Stimulated activated CD8-positive, alpha-beta memory T cell treated with anti-CD3 and anti-CD28 coated beads, Interleukin-2, amount 100 ng/mL, for 48 hours (primary cell): ENCODE measurements at places on chromosomes 3 and 15.

GRCh38 chr15:78636378-78636859 lies 4.6 kb downstream of the CHRNB4 start:
- no peak for DNase-seq

DNA sequence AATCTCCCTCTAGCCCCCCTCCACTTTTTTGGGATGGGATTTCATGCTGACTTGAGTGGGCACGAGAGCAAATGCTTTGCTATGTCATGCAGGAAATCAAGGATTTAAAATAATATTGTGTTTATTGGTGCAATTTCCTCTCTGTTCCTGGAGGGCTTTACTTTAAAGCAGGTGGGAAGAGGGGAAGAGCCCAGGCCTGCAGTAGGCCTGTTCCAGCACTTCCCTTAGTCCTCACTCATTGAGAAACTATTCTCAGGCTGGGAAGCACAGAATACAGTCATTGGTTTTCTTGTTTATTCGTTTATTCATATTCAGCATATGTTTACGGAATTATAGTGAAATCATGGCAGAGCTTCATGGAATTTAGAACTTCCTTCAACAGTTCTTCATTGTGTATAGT lies 41.7 kb upstream of the SPSB4 start:
- DNase-seq, result no peak

DNA sequence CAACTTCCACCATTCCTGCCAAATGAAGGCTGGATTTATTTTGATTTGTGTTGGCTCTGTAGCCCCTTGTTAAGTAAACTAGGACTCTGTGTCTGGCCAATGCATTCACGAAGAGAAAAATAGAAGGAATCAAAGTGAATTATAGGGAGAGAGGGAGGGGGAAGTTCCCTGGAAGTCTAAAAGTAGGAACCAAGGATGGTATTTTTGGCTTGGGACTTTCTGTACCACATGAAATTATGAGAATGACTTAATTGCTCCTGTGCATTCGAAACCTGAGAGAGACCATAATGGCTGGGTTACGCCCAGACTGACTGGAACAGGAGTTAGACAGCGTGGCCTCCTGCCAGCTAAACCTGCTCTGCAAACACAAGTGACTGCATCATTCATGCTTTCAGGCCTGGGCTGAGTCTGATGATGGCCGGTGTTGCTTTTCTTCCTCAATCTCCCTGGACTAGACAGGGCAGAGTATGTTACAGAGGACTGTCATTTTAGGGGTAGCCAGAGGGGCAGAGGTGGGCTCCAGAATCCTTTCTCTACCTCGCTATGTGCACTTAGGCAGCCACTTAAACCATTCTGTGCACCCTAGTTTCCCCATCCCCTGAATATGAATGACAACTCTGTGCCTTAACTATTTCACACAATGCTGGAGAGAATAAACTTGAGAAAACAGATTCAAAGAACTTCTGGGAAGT lies 58.9 kb downstream of the MYO1E start:
- no peak for DNase-seq

GRCh38 chr3:176961916-176962315 lies 235.4 kb downstream of the TBL1XR1 start:
- DNase-seq, result no peak

DNA sequence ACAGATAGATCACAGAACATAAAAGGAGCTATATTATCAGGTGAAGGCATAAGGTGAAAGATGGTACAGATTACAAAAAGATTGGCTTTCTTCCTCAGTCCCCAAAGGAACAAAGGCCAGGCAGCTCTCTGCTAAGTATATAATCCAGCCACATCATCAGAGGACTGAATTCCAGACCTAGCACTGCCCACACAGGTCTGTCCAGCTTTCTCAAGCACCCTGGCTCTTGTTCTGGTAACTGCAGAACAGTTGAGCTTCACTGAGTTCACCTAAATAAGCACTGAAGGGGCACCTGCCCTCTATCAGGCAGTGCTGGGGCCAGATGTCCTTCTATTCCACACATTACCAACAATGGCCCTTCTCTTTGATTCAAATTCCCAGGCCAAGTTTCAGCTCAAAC lies 6.3 kb downstream of the DUOXA1 start:
- DNase-seq, result no peak

DNA sequence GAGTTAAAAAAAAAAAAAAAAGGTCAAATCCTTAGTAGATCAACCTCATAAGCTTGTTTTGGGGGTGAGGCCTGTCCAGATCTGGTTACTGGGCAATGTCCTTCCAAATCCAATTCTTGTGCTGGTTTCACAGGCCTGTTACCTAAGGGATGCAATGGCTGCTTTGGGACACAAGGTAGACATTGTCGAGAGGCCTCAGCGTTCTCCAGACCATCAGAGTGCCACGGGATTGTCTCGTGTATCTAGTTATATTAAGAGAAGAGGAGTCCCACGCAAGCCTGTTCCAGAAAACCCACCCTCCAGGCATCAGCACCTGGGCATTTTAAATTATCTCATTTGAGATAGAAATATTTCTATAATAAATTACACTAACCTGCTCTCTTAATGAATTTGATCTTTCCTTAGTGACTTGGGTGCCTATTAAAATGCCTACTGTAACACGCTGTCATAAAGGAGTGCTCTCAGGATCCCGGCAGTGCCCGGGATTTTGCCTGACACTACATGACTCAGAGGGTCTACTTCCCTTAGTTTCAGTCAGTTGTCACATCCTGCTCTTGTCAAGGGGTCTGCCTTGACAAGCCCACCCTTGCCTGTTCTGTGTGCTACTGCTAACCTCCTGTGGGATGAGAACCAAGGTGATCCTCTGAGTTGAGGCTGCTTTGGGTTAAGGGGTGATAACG lies 116.0 kb downstream of the LIPC start:
- no peak for DNase-seq

DNA sequence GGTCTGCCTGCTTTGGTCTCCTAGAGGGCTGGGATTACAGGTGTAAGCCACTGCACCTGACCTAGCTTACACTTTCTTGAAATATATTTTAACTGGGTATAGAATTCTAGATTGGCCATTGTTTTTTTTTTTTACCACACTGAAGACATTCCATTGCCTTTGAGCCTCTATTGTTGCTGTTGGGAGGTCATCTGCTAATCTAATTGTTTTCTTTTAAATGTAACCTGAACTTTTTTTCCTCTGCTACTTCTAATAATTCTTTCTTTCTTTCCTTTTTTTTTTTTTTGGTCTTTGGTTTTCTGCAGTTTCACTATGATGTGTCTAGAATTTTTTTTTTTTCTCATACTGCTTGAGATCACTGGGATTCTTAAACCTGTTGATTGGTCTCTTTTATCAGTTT lies 28.1 kb downstream of the ERICH6 start:
- no peak for DNase-seq

DNA sequence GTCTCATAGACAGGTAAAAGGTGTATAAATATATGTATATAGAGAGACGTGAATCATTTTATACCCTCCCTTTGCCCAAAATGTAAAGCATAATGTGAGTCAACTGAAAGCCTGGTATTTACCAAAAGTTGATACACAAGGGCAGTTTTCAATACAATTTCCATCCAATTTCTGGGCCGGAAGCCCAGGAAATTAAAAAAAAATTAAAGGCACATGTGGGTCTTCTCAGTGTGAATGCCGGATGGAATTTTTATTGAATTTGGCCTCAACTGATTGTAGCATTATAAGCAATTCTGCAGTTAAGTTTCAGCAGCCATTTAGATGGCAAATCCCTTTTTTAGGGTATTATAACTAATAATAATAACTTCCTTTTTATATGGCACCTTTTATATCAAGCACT lies 3.3 kb upstream of the CNTN3 start:
- DNase-seq, result no peak

DNA sequence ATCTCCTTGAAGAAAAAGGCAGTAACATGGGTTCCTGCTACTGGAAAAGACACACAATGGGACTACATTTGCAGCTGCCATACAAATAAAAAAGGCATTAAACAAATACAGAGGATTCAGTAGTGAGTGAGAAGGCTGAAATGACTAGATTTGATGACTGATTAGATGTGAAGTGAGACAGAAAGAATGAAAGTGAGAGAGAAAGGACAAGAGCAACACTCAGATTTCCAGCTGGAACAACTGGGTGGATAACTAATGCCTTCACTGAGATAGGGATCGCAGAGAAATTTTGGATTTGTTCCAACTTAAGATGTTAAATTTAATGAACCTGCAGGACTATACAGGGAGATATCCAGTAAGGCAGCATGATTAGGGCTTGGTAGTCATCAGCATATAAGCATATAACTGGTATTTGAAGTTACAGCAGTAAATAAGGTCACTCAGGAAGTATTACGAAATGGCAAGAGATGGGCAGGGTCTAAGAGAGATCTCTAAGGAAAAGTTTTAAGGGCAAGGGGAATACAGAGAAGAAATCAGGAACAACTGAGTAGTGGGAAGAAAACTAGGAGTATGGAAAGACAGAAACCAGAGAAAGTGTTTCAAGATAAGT lies 8.2 kb downstream of the OSBPL11 start:
- no peak for DNase-seq

DNA sequence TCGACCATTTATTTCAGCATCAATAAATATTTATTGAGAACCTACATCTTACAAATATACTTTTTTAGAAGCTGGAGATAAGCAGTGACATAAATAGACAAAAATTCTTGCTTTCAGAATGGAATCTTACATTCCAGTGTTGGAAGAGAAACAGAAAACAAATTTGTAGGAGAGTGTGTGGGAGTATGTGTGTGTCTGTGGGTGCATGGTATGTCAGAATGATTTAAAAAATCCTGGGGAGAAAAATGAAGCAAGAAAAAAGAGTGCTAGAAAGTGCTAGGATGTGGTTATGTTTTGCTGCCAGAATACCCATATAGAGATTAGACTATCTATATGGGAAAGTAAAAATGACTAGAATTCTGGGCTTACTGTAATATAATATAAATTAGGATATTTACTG lies 561.7 kb upstream of the SGO1 start:
- DNase-seq, result no peak

GRCh38 chr3:54033761-54034160 lies 88.6 kb upstream of the CACNA2D3 start:
- no peak for DNase-seq

- no peak for DNase-seq
Observed at GRCh38 chr3:46930945-46931403, 45.6 kb downstream of the CCDC12 start.

GRCh38 chr15:70109978-70110377 lies 12.3 kb upstream of the TLE3 start:
- no peak for DNase-seq

DNA sequence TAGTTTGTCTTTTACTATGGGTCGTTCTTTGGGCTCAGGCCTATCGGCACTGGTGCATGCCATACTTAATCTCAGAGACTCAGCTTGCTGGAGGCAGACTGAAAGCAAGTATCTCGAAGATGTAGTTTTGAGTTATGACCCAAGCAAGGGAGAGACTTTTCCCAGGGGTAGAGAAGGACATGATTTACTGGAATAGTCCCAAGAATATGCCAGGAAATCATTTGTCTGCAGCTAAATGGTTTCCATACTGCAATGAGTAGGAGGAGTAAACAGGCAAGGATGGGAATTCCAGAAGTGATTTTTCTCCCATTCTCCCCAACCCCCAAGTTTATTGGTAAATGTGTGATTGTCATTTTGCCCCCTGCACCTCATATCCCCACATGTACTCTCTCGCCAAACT lies 35.4 kb upstream of the LACTB start:
- no peak for DNase-seq

GRCh38 chr3:171088964-171089754 lies 62.6 kb upstream of the SLC2A2 start:
- no peak for DNase-seq

GRCh38 chr3:129379582-129380358 lies 48.7 kb downstream of the EFCAB12 start:
- DNase-seq, result no peak

GRCh38 chr3:55966566-55966965 lies 479.5 kb upstream of the WNT5A start:
- no peak for DNase-seq

DNA sequence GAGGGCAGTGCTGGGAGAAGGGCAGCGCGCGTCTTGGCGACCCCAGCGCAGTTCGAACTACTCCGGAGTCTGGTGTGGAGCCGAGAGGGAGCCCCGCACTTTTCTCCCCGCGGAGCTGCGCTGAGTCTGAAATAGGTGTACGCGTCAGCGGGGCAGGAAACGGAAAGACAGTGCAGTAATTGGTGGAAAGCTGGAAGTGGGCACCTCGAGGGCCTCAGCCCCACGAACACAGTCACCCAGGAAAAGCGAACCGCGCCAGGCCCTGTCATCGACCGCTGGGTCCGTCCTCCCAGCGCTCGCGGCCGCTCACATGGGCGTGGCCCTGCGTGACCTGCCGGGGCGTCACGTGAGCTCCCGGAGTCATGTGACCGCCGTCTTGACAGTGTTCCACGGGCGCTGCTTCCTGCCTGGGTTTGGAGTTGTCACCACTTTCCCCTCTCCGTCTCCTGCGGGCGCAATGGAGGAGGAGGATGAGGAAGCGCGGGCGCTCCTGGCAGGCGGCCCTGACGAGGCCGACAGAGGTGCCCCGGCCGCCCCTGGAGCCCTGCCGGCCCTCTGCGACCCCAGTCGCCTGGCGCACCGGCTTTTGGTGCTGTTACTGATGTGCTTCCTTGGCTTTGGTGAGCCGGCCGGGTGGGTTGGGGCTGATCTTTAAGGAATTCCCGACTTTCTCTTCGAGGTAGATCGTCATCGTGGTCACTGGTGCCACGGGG lies at the start of gene MFSD1:
Gene MFSD1 (plus strand): TSS at position 359 of the 713 bp plus-strand sequence. CDS start 99 bp downstream, at position 458.
- DNase-seq, result peak; percentile 89

- no peak for DNase-seq
Observed at GRCh38 chr3:9100513-9100894, 137.2 kb upstream of the RAD18 start.

DNA sequence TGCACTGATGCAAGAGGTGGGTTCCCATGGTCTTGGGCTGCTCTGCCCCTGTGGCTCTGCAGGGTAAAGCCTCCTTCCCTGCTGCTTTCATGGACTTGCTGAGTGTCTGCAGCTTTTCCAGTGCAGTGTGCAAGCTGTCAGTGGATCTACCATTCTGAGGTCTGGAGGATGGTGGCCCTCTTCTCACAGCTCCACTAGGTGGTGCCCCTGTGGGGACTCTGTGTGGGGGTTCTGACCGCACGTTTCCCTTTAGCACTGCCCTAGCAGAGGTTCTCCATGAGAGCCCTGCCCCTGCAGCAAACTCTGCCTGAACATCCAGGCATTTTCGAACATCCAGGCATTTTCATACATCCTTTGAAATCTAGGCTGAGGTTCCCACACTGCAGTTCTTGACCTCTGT lies 329.8 kb upstream of the NAALADL2 start:
- DNase-seq, result no peak

- DNase-seq, result no peak
Observed at GRCh38 chr3:30605706-30606300, 598 bp upstream of the TGFBR2 start.

DNA sequence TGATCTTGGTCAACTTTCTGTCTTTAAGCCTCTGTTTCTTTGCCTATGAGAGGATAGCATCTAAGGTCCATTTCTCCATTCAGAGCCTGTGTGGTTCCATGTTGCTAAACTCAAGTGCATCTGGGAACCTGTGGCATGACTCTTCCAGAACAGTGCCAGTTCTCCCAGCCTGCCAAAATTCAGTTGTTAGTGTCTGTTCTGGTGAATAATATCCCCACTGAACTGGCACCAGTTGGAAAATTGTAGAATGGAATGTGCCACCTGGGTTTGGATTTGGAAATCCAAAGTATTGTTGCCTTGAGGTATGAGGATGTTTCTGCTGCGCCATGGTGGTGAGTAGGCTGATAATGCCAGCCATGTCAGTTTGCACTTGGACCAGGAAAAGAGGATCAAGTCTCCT lies 31.3 kb downstream of the TIMP4 start:
- DNase-seq, result no peak
